ENCODE measurements at places on chromosomes 3 and 15.

DNA sequence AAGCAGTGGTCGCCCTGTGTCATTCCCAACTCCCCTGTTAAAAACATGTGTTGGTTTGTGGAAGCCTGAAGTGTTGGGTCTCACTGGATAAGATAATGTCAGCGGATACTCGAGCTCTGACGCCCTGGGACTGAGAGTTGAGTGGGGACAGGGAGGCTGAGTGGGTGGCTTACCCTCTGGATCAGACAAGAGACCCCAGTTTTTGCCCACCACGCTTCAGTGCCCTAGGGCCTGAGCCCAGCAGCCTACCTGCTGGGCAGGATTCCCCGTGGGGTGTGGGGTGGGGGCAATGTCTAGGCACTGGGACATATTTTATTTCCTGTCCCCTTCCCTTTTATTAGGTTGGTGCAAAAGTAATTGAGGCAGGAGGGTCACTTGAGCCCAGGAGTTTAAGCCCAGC lies 75.0 kb downstream of the SMAD6 start:
- DNase-seq: no peak

DNA sequence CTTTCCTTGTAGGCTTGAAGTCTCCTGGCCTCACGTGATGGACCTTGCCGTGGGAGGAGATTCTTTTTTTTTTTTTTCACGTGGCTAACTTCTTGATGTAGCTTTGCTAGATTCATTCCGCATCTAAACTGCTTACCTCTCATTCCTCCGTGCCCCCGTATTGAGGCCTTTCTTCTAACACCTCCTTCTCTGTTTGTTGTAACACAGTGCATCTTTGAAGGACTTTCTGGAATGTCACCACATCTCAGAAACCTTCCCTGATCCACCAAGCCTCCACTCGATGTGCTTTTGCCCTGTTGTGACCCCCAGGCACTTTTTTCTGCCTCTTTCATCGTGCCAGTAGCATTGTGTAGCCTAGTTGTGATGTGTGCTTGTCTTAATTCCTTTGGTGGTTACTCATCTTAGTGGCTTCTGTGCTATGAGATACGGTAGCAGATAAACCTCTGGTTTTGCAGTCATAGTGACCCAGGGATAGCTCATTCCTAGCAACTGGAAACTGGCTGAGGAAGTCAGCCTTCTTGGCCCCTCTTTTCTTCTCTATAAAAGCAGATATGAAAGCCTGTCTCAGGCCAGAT lies 1.6 kb upstream of the BNC1 start:
- no peak for DNase-seq

DNA sequence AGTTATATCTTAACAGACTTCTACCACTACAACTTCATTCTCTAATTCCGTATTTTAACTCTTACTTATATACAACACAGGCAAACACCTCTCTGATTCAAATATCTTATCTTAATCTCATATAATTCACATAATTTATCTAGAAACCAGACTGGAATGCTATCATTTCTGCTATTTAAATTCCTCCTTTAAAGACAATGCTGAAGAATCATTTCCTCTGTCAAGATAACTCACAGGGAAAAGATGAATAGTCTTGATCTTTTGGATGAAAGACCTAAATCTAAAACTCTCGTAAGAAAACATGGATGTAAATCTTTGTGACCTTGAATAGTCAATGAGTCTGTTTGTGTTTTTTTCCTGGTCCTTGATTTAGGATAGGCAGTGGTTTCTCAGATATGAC lies 135.3 kb upstream of the PLXND1 start:
- no peak for DNase-seq

DNA sequence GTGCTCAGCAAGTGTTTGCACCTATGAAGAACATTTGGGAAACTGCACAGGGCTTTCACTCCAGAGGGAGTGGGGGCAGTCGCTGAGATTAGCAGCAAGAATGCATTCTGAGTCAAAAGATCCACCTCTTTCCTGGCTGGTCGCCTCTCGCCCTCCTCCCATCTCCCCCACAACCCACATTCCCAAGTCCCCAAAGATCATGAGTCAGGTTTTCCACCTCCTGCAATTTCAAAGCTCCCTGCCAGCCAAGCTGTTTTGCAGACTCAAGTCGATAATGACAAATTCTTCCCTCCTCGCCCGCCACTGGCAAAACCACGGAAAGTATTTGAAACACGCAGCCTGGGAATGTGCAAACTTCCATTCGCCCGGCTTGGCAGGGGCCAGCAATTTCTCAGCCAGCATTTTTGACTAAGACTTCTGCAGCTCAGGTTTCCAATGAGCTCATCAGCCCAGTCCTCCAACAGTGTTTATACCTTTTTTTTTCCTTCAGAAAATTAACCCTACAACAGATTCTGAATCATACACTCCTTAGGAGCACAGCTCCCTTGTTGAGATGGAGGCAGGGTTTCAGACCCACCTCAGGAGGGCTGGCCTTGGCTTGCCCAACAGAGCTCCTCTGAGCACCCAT lies 181.4 kb downstream of the SMAD6 start:
- DNase-seq: no peak

- DNase-seq: no peak
Measured at GRCh38 chr3:69359339-69359893, 26.5 kb downstream of the FRMD4B start.

Measured in CD4-positive, alpha-beta T cell treated with Interleukin-15 for 1 hour (primary cell).